Osteoblast (primary cell): ENCODE measurements at places on chromosomes 3 and 15. TPM values are rescaled to one million over a fixed set of nuclear protein-coding genes. Genes with fewer than 3 reads are reported as not detected.

Gene CYP11A1
- 1.4 and 2.1 TPM in 2 replicates for total RNA-seq

Gene GRM2
- under 0.01 TPM in 1 of 2 replicates, not detected in the other for total RNA-seq

Gene ELL3
- 1.2 and 3.6 TPM in 2 replicates for total RNA-seq

Gene POLQ
- total RNA-seq, result 1.4 and 1.5 TPM in 2 replicates

Gene CCR2
- not detected in 2 replicates for total RNA-seq

Gene GOLGA8G
- total RNA-seq, result under 0.01 TPM in 1 of 2 replicates, not detected in the other

Gene WDR5B
- total RNA-seq, result 9.8 and 10.9 TPM in 2 replicates

Gene GOLGA6L10
- 1.4 and 1.5 TPM in 2 replicates for total RNA-seq

Gene ANKRD34C
- not detected in 2 replicates for total RNA-seq

Gene BMF
- 8.0 TPM in 2 replicates for total RNA-seq

Gene TTLL13
- total RNA-seq, result under 0.01 TPM in 2 replicates

Gene PHLDB2
- total RNA-seq, result 96.4 and 107 TPM in 2 replicates

Gene KLHL40
- total RNA-seq, result not detected in 2 replicates

Gene ZNF80
- not detected in 2 replicates for total RNA-seq

Gene SELENOS
- 74.3 and 79.6 TPM in 2 replicates for total RNA-seq

Gene MRPL47
- total RNA-seq, result 32.2 and 33.6 TPM in 2 replicates

Gene SERINC4
- total RNA-seq, result not detected in 2 replicates

Gene CPN2
- under 0.01 and 0.29 TPM in 2 replicates for total RNA-seq

Gene CCDC191
- 3.2 and 4.0 TPM in 2 replicates for total RNA-seq

Gene SLC12A1
- total RNA-seq, result not detected in 2 replicates

Gene CRYBG3
- 18.9 and 20.3 TPM in 2 replicates for total RNA-seq

Gene MCF2L2
- under 0.01 TPM in 2 replicates for total RNA-seq

Gene SLCO2A1
- total RNA-seq, result under 0.01 and 0.36 TPM in 2 replicates

Gene SNX22
- total RNA-seq, result under 0.01 and 0.29 TPM in 2 replicates
